ENCODE measurements at places on chromosomes 11 and 22.

- no peak for DNase-seq
Observed at GRCh38 chr22:23270212-23270733, 90.0 kb downstream of the BCR start.

DNA sequence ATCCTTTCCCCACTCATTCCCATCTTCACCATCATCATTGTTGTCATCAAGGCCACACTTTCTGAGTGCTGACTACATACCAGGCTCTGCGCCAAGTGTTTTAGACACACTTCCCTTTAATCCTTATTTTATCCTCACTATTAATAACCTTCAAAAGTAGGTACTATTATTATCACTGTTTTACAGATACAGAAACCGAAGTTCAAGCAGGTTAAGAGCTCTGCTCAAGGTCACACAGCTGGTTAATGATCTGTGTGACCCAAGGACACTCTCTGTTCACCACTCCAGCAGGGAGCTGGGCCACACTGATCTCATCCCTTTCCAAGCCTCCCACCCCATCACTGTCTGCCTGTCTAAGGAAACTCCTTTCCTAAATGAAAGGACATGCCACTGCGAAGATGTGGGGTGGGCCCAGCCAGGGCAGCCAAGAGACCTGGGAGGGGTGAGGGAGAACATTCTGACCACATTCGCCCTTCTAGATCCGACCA, 17.2 kb upstream of the TSKU start:
- no peak for DNase-seq

- no peak for DNase-seq
Observed at GRCh38 chr11:13249992-13250391, 27.6 kb upstream of the BMAL1 start.

GRCh38 chr11:106187860-106188456, 110.5 kb downstream of the AASDHPPT start:
- DNase-seq = no peak

DNA sequence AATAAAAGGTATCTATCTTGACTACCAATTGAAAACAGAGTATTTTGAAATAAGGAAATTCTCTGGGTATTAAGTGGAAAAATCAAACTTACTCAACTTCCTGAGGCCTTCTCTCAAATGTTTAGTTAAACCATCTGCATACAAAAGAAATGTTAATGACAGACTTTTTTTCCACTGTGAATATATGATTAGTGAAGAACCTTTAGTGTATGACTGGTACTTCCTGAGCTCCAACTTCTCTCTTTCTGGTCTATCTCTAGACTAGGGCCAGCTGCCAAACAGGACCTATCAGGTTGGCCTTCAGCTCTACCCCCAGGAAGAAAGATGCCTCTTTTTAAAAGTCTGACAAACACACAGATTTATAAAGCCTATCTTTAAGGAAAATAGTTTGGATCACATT, 68.8 kb upstream of the SCUBE2 start:
- DNase-seq = no peak

Measured in cardiac septum (tissue), 1 donor.